ENCODE measurements at places on chromosomes 2 and 18.

GRCh38 chr2:23925702-23926289 lies 1.1 kb downstream of the ATAD2B start:
- DNase-seq = peak; percentile 65

GRCh38 chr18:27546991-27547390 lies 361.9 kb upstream of the CHST9 start:
- DNase-seq = no peak

DNA sequence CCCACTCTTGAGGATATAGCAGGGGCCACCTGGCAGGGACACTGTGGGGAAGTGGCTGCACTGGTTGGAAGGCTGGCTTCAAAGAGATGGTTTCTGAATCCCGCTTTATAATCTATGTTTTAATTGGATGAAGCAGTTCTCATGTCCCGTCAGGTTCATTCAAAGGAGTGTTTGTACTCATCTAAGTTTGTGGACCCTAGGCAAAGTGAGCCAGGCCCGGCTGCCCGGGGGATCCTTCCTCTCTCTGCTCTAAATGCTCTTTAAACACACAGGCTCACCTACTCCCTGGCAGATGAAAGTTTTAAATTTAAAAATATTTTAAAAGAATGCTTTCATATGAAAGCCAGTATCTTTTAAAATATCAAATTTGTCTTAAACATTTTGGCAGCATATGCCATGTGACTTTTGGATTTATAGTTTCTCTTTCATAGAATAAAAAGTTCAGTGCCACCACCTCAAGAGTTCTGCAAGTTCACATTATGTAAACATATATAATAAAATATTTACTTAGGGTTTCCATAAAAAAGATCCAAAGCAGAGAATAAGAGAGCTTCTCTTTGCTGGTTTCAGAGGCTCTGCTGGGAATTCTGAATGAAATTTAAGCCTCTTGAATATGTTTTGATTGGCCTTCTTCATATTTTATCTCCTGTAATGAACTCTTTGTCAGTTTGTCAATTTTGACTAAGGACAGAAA lies 143.5 kb upstream of the ALPP start:
- no peak for DNase-seq

GRCh38 chr2:192122946-192123345 lies 71.8 kb downstream of the TMEFF2 start:
- DNase-seq = no peak

- DNase-seq = peak; percentile 31
Measured at GRCh38 chr2:96267159-96267971, 1.3 kb downstream of the CIAO1 start.

- DNase-seq = no peak
Measured at GRCh38 chr2:64213532-64214275, 69.5 kb upstream of the PELI1 start.

GRCh38 chr18:39701055-39701783 lies 2135.6 kb upstream of the CELF4 start:
- DNase-seq = no peak

- peak; percentile 26 for DNase-seq
Measured at GRCh38 chr2:216499641-216500218, 1.1 kb downstream of the RPL37A start.

DNA sequence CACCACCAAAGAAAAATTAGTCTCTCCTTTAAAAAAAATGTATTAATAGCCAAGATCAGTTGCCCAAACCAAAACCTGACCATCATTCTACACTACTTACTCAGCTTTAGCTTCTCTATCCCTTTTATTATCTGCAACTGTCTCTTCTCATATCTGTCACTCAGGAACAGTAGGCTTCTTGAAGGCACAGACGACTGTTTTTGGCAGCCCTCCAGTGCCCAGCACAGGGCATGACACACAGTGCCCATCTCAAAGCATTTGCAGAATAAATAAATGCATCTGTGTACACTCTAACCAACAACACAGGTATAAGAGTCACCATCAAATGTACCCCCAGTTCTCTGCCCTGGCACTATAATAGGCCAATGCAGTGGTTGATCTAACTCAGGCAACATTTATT lies 117.2 kb downstream of the UXS1 start:
- DNase-seq = no peak

- no peak for DNase-seq
Measured at GRCh38 chr18:25223211-25223610, 128.8 kb downstream of the ZNF521 start.

GRCh38 chr2:155815851-155816250 lies 516.7 kb downstream of the NR4A2 start:
- DNase-seq = no peak

DNA sequence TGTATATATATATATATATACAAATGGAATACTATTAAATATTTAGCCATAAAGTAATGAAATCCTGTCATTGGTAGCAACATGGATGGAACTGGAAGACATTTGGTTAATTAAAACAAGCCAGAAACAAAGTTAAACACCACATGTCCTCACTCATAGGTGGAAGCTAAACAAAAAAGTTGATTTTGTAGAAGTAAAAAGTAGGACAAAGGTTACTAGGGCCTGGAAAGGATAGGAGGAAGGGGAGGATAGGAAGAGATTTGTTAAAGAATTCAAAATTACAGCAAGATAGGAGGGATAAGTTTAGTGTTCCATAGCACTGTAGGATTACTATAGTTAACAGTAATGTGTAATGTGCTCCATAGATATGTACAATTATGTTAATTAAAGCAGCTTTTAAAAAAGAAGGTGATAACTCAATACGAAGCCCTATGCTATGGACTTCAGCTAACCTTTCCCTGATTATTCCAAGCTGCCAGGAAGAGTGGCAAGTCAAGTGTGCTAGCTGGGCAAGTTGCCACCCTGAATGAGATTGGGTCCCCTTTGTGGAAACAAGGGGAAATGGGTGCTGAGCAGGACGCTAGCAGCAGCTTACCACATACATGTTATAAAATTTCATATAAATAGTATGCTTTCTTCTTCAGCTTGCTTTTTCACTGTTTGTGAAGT lies 12.3 kb downstream of the MERTK start:
- no peak for DNase-seq

DNA sequence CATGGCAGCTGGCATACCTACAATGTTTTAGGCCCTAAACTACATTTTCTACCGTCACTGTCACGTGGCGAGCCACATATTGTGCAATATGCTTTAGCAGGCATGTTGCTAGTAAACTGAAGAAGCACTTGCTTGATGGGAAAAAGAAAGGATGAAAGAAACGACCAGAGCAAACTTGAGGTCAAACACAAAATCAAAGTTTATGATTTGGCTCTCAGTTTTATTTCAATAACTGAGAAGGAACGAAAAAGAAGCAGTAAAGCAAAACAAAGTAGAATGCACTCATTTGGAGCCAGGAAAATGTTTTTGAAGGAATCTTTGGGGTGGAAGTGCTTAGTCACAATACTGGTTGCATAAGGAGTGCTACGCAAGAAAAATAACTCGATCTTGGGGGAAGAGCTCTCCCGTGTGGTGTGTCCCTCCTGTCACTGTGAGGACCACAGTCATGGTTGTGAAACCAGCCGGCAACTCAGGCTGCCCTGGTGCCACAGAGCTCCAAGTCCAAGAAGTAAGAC lies 349.8 kb downstream of the RBM43 start:
- DNase-seq = peak; percentile 73

DNA sequence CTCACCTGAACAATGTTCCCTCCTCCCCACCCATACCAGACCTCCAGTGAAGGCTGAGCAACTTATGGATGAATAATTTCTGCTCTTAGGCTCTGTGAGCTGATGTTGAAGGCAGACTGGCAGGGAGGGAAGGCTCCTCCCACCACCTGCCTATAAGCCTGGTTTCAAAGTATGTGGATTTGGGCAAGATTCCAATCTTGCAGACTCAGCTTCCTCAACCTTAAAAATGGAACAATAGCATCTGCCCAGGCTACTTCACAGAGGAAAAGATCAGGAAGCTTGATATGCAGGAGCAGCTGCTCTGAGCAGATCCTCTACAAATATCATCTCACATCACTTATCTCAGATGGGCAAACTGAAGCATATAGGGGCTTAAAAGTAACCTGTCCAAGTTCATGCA lies 112.2 kb downstream of the ZFP36L2 start:
- no peak for DNase-seq

DNA sequence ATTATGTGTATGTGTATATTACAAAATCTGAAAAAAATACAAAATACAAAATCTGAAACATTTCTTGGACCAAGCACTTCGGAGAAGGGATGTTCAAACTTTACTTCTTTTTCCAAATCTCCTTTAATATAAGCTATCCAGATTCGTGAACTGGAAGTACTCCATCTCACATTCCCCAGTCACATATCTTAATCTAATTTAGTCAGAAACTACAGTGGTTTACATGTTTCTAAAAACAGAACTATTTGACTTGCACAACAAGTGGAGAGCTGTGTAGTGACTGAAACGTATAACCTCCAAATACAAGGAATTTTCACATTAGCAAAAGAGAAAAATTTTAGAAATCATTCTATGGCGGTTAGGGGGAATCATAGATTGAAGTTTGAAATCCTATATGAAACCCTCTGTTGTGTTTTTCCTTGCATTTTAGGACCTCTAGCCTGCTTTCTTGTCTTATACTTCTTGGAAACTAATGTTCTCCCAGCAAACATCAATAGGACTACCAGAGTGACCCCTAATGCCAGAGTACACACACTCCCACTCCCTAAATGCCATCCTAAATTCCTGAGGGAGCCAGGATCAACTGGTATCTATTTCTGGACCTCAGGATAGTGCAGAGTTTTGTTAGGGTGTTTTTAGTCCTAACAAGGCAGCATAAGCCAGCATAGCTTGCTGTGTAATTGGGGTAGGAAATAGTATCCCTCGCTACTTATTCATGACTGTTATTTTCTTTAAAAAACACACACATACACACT lies 30.2 kb upstream of the ROCK1 start:
- no peak for DNase-seq

DNA sequence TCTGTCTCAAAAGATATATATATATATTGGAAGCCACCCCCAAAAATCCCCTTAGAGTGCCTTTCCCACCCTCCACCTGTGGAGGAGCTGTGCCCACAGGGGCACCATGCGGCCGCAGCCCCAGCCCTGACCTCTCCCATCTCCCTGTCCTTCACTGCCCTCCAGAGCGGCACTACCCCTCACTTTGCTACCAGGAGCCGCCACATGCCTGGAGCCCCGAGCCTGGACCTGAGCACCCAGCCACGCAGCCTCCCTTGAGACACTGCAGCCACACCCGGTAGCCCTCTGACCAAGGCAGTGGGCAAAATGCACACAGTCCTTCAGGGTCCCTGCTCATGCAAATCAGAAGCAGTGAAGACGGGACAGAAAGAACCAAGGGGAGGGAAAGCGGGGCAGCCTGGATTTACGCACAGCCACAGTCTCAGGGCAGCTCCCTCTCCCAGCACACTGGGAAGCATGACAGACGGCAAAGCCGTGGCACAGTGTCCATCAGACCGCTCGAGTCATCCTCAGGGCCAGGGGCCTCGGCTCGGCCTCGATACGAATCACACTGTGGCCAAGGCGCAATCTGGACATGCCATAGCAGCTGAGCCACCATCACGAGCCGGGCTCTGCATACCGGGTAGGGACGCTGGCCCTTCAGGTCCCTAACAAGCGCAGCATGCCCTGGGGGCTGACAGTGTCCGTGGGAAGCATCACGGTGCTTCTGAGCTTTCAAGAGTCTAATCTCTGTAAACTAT lies 10.1 kb downstream of the HDAC4 start:
- no peak for DNase-seq

GRCh38 chr2:193556766-193557470 lies 1362.2 kb upstream of the TMEFF2 start:
- no peak for DNase-seq

GRCh38 chr18:61832858-61833257 lies 59.9 kb downstream of the RNF152 start:
- no peak for DNase-seq

DNA sequence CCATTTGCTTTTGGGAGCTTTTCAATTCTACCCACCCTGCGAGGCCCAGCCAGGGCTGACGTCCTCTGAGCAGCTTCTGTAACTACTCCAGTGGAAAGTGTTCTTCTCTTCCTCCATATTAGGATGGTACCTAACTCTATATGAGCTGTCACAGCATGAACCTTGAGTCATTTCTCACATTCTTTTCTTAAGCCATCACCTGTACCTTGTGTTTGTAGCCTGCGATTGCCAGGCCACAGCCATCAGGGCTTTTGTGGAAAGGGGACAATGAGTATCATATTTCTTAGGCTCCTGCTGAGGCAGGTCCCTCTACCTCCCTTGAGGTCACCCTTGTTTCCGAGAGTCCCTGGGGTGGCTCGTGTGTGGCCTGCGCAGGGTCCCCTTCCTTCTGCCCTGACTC lies 144.5 kb upstream of the DLX2 start:
- no peak for DNase-seq

DNA sequence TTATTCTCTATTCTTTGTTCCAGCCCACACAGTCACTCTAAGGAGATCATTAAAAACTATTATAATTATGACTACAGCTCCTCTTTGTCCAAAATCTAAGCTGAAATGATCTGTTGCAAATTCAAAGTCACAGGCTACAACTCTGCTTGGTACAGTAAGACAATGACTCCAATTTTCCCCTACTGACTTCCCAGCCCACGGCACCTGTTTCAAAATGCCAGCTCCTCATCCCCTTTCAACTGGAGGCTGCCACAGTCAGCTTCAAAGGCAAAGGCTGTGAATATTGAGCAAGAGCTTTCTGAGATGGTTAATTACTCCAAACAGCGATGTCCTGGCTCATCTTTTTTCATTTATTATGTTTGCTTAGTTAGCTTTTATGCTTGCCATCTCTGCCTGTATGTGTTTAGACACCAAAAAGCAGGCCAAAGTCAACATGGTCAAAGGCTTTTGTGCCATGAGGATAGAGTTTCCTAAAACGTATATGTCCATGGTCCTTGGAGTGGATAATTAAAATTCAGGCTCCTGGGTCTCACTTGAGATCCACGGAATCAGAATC lies 141.1 kb downstream of the DOCK10 start:
- DNase-seq = no peak

DNA sequence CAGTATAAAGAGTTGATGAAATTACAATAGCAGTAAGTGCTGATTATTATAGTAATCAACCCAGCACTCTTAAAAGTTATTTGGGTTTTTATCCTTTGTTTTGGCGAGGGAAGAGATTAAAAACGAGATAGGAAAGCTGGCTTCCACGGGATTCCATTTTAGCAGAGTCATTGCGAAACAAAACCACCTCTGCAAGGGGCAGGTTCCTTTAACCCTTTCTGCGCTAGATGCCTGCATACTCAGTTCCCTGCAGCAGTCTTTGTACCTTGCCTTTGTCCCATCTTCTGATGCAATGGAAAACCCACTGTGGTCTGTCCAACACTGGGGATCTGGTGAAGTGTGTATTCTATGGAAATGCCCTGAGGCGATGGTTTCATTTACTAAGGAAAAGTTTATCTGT lies 2.7 kb downstream of the YPEL5 start:
- no peak for DNase-seq

GRCh38 chr2:240498171-240498957 lies 59.4 kb downstream of the ANKMY1 start:
- DNase-seq = no peak

DNA sequence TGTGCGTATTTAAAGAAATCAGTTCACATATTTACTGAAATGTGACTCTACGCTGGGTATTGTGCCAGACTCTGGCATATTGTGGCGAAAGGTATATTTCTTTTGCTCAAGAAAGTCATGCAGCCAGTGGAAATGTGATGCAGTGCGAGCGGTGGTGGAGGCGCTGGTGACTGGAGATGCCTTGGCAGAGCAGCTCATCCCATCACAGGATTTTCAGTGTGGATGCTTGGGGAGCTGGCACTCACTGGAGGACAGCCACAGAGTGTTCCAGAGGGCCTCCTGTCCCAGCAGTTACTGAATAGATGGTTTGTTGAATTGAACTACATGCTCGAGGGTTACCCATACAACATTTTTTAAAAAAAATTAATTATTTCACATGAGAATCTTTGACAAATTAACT lies 117.6 kb downstream of the ZNF407 start:
- DNase-seq = no peak

GRCh38 chr2:74863802-74864248 lies 29.9 kb downstream of the HK2 start:
- DNase-seq = no peak

Data from MG63 (cell line).